ENCODE measurements at places on chromosomes 2 and 18. TPM values are rescaled to one million over a fixed set of nuclear protein-coding genes. Genes with fewer than 3 reads are reported as not detected.

DNA sequence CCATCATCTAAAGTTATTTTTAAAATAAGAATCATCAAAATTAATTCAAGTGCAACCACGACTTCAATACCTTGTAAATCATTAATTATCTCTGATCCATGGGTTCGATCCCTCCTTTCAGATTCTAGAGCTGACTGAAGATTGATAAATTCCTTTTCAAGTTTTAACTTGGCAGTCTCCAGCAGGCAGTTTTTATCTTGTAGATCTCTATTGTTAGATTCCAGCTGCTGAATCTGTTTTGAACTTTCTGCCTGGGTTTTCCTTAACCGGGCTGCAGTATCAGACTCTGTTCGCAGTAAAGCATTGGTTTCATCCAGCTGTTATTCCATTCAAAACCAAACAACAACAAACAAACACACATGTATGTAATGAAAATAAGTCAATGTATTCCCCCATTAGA is 59.5 kb downstream of the SLC66A3 start:
- no peak overlapping the region for H3K4me3 ChIP-seq
- no peaks in the 10 kb centered on the region for H3K27me3 ChIP-seq
- no peak for DNase-seq
- peaks cover 28% of the 10 kb centered on the region for H3K4me1 ChIP-seq
- H3K36me3 ChIP-seq = peaks cover 36% of the 10 kb centered on the region

The IL36RN gene
- polyA plus RNA-seq = not detected

GRCh38 chr18:44841752-44842587 is 161.3 kb downstream of the SETBP1 start:
- no peak overlapping the region for H3K27ac ChIP-seq
- H3K4me3 ChIP-seq = no peak overlapping the region
- H3K36me3 ChIP-seq = no peaks in the 10 kb centered on the region
- no peaks in the 10 kb centered on the region for H3K27me3 ChIP-seq
- peaks cover 7% of the 10 kb centered on the region for H3K4me1 ChIP-seq

- DNase-seq = no peak
- H3K27me3 ChIP-seq = no peaks in the 10 kb centered on the region
- H3K27ac ChIP-seq = no peak overlapping the region
- H3K4me3 ChIP-seq = no peak overlapping the region
- no peaks in the 10 kb centered on the region for H3K36me3 ChIP-seq
Measured at GRCh38 chr2:60992985-60993392, 24.5 kb upstream of the PEX13 start.

The UGT1A5 gene
- polyA plus RNA-seq = not detected

The C1GALT1C1L gene
- 0.54 TPM for polyA plus RNA-seq

DNA sequence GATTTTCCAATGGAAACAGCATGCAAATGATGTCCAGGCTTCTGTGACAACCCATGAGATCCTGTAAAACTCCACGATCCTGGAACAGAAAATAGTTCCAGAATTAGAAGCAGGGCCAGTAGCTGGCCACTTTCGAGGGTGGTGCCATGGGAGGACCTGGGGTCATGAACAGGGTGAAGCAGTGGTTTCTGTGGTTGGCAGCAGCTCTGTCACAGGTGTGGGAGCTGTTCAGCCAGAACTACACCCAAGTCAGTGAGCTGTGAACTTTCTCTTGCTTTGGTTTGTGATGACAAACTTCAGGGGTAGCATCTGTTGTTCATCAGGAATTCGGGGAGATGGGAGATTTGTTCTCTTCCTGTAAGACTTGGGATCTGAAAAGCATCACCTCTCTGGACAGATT is 314.4 kb upstream of the NT5C1B start:
- H3K4me3 ChIP-seq = no peak overlapping the region
- H3K27ac ChIP-seq = no peak overlapping the region

GRCh38 chr18:78927156-78927555 is 52.5 kb upstream of the SALL3 start:
- no peak for DNase-seq
- H3K4me1 ChIP-seq = no peaks in the 10 kb centered on the region
- H3K4me3 ChIP-seq = no peak overlapping the region
- H3K27ac ChIP-seq = no peak overlapping the region

The CNGA3 gene
- polyA plus RNA-seq = 0.30 TPM

GRCh38 chr18:33356735-33357134 is 83.8 kb downstream of the CCDC178 start:
- H3K27ac ChIP-seq = no peak overlapping the region
- no peaks in the 10 kb centered on the region for H3K27me3 ChIP-seq
- no peak for DNase-seq
- H3K4me1 ChIP-seq = no peaks in the 10 kb centered on the region

DNA sequence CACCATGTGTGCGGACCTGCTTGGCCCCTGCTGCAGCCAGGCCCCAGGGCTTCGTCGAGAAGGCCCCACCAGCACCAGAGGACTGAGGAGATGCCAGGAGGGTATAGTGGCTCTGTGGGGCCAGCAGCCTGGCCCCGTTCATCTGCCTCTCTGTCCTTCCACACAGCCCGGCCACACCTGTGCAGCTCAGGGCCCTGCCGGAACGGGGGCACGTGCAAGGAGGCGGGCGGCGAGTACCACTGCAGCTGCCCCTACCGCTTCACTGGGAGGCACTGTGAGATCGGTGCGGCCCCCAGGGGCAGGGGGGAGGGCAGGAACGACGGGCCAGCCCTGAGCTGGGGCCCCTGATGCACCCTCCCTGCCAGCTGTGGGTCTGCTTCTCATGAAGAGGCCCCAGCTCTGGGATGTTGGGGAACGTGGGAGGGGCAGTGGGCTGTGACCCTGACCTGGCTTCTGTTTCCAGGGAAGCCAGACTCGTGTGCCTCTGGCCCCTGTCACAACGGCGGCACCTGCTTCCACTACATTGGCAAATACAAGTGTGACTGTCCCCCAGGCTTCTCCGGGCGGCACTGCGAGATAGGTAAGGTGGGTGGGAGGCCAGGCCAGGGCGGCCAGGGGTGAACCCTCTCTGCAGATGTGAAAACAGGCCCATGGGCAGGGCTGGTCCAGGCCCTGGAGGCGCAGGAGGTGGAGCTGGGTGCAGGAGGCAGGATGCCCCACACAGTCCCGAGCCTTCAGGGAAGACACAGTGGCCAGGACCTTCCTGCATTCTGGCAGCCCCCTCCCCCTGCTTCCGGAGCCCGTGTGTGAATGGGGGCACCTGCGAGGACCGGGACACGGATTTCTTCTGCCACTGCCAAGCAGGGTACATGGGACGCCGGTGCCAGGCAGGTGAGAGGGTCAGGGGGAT is 50.3 kb downstream of the MTERF4 start:
- no peaks in the 10 kb centered on the region for H3K27me3 ChIP-seq
- no peak overlapping the region for H3K27ac ChIP-seq
- H3K4me1 ChIP-seq = no peaks in the 10 kb centered on the region
- no peaks in the 10 kb centered on the region for H3K36me3 ChIP-seq
- H3K4me3 ChIP-seq = no peak overlapping the region

GRCh38 chr2:16777123-16777870 is 111.7 kb upstream of the CYRIA start:
- no peak overlapping the region for H3K4me3 ChIP-seq
- H3K36me3 ChIP-seq = no peaks in the 10 kb centered on the region
- no peak overlapping the region for H3K27ac ChIP-seq
- DNase-seq = no peak
- H3K4me1 ChIP-seq = no peaks in the 10 kb centered on the region

The FAP gene
- polyA plus RNA-seq = 200 TPM

The CPS1 gene
- 1.8 TPM for polyA plus RNA-seq

The NYAP2 gene
- not detected for polyA plus RNA-seq

The HOXD13 gene
- polyA plus RNA-seq = 1.9 TPM

DNA sequence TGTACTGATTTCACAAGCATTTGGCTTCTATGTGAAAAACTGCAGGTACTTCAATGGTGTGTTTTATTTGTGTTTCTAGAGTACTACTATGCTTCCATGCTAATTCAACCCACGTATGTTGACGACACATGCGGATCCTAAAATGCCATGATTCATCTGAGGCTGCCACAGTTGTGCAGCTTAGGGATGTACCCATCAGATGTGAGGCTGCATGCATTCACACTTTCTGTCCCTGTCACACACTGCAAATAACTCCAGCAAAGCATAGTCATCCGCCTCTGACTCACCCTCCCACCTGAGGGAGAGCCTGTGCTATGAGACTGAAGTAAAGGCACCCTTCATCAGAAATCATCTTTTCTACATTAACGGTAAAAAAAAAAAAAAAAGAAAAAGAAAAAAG is 22.1 kb upstream of the SERTAD2 start:
- H3K27me3 ChIP-seq = no peaks in the 10 kb centered on the region
- peaks cover 15% of the 10 kb centered on the region for H3K4me1 ChIP-seq
- peak overlapping the region; percentile 4 for H3K27ac ChIP-seq
